ENCODE measurements at places on chromosomes 5 and 9. TPM values are rescaled to one million over a fixed set of nuclear protein-coding genes. Genes with fewer than 3 reads are reported as not detected.
A peak's percentile ranks its signal among the peaks of the same experiment; 100 is the strongest.

The AFAP1L1 gene
- 0.33 TPM for total RNA-seq

GRCh38 chr9:104931256-104931655 lies 3.3 kb upstream of the ABCA1 start:
- peaks cover 21% of the 10 kb centered on the region for H3K4me1 ChIP-seq
- H3K36me3 ChIP-seq: no peaks in the 10 kb centered on the region

DNA sequence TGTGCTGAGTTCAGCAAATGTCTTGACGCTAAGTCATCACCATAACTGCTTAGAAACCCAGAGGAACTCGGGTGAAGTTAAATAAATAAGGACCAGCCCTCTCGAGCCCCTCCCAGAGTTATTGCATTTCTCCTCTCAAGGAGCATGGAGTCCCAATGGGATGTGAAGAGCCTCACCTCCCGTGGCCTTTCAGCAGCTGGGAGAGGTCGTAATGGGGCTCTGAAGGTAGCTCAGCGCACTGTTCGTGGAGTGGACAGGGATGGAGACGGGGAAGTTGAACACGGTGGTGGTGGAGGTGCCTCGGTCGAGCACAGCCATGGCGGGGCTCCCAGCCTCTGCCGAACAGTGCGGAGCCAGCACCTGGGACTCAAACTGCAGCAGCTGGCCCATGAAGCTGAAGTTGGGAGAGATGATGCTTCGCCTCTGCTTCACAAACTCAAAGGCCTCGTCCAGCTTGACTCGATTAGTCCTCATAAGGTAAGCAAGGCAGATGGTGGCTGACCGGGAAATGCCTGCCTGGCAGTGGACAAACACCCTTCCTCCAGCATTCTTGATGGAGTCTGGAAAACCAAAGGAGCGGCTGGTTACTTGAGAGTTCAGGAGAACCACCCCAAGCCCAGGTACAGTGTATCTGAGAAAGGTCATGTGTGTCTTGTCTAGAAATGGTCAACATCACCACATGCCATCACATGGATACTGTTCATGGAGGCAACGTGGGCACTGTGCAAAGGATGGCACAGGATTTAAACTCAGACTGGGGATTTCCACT lies 2.2 kb downstream of the DUSP1 start:
- no peaks in the 10 kb centered on the region for H3K27me3 ChIP-seq
- H3K27ac ChIP-seq: peak overlapping the region; percentile 92
- peaks cover 58% of the 10 kb centered on the region for H3K4me1 ChIP-seq
- DNase-seq: peak; percentile 60

- H3K36me3 ChIP-seq: peaks cover 37% of the 10 kb centered on the region
- H3K27ac ChIP-seq: no peak overlapping the region
- H3K27me3 ChIP-seq: no peaks in the 10 kb centered on the region
- H3K4me1 ChIP-seq: no peaks in the 10 kb centered on the region
- no peak for DNase-seq
These were observed 64.5 kb downstream of the CEP120 start for GRCh38 chr5:123358751-123359150.

GRCh38 chr5:151253605-151253950 lies 593 bp downstream of the GM2A start:
- peak overlapping the region; percentile 44 for H3K27ac ChIP-seq
- DNase-seq: no peak

- H3K4me1 ChIP-seq: no peaks in the 10 kb centered on the region
- no peaks in the 10 kb centered on the region for H3K27me3 ChIP-seq
- peaks cover 13% of the 10 kb centered on the region for H3K36me3 ChIP-seq
These were observed 551.8 kb upstream of the TYRP1 start for GRCh38 chr9:12141422-12141821.
